ENCODE measurements at places on chromosomes 16 and 17.

GRCh38 chr16:30088832-30089624, 2.7 kb downstream of the TBX6 start:
- DNase-seq: no peak

- DNase-seq: no peak
Observed at GRCh38 chr16:20803192-20803560, 3.1 kb downstream of the ERI2 start.

GRCh38 chr16:68421076-68421475, 27.2 kb downstream of the SMPD3 start:
- DNase-seq: no peak

DNA sequence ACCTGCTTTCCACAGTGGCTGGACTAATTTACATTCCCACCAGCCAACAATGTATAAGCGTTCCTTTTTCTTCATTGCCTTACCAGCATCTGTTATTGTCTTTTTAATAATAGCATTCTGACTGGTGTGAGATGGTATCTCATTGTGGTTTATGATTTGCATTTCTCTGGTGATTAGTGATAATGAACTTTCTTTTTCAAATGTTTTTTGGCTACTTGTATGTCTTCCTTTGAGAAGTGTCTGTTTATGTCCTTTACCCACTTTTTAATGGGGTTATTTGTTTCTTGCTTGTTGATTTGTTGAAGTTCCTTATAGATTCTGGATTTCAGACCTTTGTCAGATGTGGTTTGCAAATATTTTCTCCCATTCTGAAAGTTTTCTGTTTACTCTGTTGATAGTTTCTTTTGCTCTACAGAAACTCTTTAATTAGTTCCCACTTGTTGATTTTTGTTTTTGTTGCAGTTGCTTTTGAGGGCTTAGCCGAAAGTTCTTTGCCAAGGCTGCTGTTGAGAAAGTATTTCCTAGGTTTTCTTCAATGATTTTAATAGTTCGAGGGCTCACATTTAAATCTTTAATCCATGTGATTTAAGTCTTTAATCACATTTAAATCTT, 26.8 kb downstream of the ITGAM start:
- no peak for DNase-seq

GRCh38 chr17:81890447-81891302, 711 bp downstream of the ALYREF start:
- DNase-seq: no peak

- DNase-seq: peak; percentile 33
Observed at GRCh38 chr17:36072431-36073121, 8.5 kb downstream of the CCL18 start.

DNA sequence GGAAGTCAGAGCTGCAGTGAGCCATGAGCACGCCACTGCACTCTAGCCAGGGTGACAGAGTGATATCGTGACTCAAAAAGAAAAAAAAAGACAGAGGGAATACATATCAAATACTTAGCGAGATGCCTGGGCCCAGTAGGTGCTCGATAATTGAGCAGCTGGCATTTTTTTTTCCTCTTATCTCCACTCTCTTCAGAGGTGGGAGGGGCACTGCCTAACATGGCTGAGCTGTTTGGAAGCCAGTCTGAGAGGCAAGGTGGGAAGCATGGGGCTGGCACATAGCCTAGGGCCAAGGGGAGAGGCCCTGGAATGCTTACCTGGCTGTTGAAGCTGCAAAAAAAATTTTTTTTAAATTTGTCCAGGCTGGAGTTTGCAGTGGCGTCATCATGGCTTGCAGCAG, 38.4 kb downstream of the HIC1 start:
- DNase-seq: no peak

DNA sequence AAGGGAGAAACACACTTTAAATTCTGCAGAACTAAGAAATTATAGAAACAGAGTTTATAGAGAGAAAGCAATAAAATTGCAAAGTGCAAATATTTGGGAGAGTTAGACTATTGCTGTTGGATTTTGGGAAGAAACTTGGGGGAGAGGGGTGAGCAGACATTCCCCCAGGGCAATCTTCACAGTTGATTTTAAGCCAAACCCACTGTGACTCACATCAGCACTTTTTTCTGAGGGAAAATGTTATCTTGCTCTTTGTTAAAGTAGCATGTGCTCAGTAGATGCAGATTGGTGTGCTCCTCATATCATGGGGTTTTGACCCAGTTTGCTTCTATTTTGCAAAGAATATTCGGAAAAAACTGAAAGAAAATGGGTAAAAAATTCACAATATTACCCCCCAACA, 367.6 kb downstream of the CDH11 start:
- DNase-seq: no peak

- peak; percentile 33 for DNase-seq
Observed at GRCh38 chr17:31537565-31538011, 146.1 kb downstream of the RAB11FIP4 start.

Data from muscle of leg (tissue), 16 donors.